Midbrain (tissue), 1 donor: ENCODE measurements at places on chromosomes 4 and X.
A peak's percentile ranks its signal among the peaks of the same experiment; 100 is the strongest.

- DNase-seq: no peak
Observed at GRCh38 chrX:39613997-39614679, 483.6 kb downstream of the BCOR start.

- DNase-seq: no peak
Observed at GRCh38 chr4:184887333-184887732, 61.6 kb upstream of the ACSL1 start.

- peak; percentile 64 for DNase-seq
Observed at GRCh38 chr4:41661442-41662076, 87.0 kb downstream of the PHOX2B start.

- no peak for DNase-seq
Observed at GRCh38 chr4:173535957-173536356, 5.9 kb upstream of the HAND2 start.

DNA sequence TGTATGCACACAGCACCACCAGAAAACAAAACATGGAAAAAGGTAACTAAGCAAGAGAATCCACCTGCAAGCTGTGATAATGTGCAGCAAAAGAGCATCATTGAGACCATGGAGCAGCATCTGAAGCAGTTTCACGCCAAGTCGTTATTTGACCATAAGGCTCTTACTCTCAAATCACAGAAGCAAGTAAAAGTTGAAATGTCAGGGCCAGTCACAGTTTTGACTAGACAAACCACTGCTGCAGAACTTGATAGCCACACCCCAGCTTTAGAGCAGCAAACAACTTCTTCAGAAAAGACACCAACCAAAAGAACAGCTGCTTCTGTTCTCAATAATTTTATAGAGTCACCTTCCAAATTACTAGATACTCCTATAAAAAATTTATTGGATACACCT is 90.2 kb downstream of the TET2 start:
- no peak for DNase-seq

DNA sequence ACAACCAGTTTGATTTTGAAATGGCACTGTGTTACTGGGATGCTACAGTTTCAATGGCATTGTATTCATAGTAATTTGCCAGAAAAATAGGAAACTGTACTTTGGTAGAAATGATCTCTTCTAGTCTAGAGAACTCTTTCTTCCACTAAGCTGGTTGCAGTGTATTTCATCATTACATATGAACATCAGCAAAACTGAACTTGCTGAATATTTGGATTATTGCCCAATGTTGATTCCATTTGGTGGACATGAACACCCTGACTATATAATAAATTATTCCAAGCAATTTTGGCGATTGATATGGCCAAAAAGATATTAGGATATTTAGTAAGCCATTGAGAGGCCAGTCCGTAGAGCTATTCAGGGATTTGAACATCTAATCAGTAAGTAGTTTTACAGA is 191.8 kb upstream of the CXorf66 start:
- no peak for DNase-seq

GRCh38 chrX:72142794-72143608 is 11.3 kb upstream of the RTL5 start:
- DNase-seq: no peak

- DNase-seq: no peak
Observed at GRCh38 chr4:82696117-82696860, 102.3 kb downstream of the SCD5 start.
